ENCODE measurements at places on chromosomes 1 and 21. TPM values are rescaled to one million over a fixed set of nuclear protein-coding genes. Genes with fewer than 3 reads are reported as not detected.

DNA sequence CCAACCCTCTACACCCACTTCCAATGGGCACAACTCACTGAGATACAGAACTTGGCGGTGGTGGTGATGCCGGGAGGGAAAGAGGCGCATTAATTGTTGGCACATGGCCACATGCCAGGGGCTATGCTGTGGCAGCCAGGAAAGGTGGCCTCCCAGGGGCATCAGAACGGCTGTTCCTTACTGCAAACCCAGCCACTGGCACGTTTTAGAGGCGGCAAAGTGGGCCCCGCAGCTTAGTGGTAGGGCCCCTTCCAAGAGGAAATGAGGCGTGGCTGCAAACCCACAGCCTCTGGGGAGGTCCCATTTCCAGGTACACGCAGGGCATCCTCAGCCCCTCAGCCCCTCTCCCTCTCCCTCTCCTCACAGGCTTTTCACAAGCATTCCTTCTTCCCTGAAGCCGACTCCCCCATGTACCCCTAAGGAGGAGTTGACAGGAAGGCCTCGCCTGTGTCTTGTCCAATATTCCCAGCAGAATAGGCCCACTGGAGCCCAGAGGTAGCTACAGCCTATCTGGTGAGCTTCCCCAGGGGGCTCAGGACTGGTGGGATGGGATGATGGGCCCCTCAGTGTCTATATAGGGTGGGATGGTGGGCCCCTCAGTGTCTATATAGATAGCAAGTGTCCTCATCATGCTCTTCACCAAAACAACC, 166.2 kb downstream of the CLIC6 start:
- no peak for DNase-seq

DNA sequence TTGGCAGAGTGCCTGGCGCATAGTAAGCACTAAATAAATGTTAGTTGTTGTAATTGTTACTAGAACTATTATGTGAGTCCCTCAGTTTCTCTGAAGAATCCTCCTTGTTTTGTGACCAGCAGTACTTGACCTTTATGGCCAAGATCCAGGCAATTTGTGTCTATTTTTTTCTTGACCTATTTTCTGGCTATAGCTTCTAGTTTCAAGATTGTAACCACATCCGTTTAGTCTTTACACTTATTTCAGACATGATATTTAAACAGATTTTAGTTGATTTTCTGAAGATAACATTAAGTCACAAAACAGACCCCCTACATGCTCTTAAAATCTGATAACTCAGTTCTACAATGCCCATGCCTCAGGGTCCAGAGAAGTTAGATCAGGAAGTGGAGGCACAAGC, 50.3 kb downstream of the CDC7 start:
- no peak for DNase-seq

DNA sequence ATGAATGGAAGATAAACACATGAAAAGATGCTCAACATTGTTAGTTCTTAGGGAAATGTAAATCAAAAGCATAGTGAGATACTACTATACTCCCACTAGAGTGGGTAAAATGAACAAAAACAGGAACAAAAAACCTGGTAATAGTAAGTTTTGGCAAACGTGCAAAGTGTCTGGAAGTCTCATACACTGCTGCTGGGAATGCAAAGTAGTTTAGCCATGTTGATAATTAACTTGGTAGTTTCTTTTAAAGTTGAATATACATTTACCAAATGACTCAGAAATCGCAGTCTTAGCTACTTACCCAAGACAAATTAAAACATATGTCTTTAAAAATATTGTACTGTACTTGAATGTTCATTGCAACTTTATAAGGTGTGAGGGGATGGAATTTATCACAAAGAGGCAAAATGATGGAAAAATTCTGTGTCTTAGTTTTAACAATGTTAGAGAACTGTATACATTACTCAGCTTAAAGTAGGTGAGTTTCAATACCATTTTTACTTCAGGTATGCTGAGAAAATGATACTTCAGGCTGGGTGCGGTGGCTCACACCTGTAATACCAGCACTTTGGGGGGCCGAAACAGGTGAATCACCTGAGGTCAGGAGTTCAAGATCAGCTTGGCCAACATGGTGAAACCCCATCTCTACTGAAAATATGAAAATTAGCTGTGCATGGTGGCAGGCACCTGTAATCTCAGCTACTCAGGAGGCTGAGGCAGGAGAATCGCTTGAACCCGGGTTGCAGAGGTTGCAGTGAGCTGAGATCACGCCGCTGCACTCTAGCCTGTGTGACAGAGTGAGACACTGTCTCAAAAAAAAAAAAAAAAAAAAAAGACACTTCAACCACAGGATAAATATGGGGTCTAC, 102.3 kb downstream of the PDE4B start:
- no peak for DNase-seq

DNA sequence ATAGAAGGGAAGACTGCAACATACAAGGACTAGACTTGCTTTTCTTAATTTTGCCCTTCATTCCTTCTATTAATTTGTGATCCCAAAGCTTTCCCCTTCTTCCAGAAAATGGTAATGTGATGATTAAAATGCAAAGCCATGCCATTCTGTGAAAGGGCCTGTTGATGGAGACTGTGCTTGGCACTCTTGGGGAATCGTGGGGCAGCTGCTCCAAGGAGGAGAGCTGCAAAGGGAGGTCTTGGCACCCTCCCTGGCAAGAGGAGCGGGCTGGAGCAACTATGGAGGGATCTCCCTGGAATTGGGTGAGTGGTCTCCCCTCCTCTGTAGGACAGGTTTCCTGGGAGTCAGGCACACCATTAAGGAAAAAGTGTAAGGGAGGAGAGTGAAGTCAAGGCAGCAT, 16.6 kb downstream of the CACNA1S start:
- DNase-seq, result no peak

- DNase-seq, result no peak
Measured at GRCh38 chr1:242468784-242469183, 55.7 kb downstream of the PLD5 start.

DNA sequence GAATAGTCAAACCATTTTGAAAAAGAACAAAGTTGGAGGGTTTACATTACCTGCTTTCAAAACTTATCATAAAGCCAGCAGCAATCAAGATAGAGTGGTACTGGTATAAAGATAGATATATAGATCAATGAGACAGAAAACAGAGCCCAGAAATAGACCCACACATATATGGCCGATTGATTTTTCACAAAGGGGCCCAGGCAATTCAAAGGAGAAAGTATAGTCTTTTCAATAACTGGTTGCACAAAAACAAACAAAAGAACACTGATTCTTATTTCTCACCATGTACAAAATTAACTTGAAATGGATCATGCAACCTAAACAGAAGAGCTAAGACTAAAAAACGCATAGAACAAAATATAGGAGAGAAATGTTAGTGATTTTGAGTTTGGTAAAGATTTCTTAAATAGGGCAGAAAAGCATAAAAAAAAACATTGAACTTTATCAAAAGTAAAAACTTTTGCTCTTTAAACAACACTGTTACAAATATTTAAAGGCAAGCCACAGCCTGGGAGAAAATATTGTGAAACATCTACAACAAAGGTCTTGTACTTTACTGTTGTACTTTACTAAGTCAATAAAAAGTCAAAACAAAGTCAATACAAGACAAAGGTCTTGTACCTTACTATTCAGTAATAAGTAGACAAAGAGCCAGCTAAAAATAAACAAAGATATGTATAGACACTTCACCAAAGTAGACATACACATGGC, 50.2 kb downstream of the ST3GAL3 start:
- no peak for DNase-seq

DNA sequence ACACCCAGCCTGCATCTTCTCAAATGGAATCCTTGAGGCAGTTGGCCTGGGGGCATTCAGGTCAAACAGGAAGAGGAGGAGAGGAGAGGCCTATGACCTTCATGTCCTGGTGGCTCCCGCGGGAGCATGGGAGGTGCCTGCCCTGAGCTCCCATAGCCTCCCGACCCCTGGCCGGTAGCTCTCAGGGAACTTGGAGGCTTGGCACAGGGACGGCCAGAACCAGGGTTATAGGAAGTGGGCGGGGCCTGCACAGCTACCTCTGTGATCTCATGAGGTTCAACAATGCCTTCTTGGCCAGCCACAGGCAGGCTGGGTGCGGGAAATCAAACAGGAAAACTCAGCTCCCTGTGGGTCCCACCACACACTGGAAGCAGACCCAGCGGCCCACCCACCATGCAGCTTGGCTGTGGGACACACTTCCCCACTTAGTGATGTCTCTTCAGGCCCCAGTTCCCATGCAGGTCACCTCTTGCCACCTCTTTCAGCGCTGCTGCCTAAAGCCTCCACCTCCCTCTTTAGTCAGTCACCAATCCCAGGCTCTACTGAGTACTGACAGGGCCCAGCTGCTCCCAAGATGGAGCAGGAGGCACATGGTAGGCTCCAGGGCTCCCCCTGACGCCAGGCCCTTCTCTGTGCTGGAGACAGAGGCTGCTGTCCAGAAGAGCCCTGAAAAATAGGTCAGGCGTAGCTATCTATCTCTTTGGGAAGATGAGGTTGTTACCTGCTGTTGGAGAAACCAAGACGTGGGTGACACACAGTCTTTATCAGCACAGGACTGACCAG, at the start of gene SLFNL1:
TSS of gene SLFNL1 (minus strand) at position 200 of the 783 bp plus-strand sequence. CDS start 1,065 bp downstream, outside the sequence.
- DNase-seq, result no peak

DNA sequence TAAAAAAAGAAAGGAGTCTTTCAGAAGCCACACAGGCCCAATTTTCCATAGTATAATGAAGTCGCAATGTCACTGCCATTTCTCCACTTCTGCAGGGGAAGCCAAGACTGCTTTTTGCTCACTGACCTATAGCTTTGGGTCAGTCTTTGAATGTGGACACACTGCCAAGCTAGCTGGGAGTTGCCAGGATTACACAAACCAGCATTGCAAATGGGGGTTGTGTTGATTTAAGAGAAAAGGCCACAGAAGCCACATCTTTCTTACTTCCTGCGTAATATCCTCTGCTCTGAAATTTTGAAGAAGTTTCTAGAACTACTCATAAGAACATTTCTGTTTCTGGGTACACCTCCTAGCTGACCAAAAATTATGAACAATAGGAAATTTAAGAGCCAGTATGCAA, 45.8 kb upstream of the SAMSN1 start:
- DNase-seq, result no peak

GRCh38 chr1:6825828-6826227, 40.6 kb downstream of the CAMTA1 start:
- no peak for DNase-seq

GRCh38 chr1:229079016-229079595, 191.8 kb upstream of the RAB4A start:
- DNase-seq, result no peak

- DNase-seq, result no peak
Measured at GRCh38 chr1:50490640-50491039, 67.4 kb upstream of the DMRTA2 start.

DNA sequence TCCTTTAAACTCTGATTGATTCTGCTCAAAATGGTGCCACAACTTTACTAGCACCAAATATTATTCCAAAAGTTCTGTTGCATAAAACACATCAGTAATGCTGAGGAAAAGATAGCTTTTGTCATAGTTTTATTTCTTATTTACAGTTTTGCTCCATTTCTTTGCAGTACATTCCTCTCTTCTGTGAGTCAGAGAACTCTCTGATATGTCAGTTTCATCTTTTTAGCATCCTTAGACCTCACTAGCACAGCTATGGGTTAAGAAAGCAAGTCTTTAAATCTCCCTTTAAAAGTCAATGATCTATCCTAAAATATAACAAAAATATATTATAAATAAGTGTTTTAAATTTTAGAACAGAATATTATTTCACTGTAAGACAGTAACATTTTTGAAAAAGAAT, 356.6 kb upstream of the SNX7 start:
- DNase-seq, result no peak

Gene C1orf21
- 10.4 TPM for total RNA-seq

Gene PLA2G2D
- not detected for total RNA-seq

Gene RGS2
- 188 TPM for total RNA-seq

Gene UBL4B
- not detected for total RNA-seq

Gene SRRM1
- total RNA-seq, result 57.0 TPM

Gene MCOLN3
- 2.3 TPM for total RNA-seq

All from thoracic aorta (tissue), 2 donors.